ENCODE measurements at places on chromosomes 5 and 9.

DNA sequence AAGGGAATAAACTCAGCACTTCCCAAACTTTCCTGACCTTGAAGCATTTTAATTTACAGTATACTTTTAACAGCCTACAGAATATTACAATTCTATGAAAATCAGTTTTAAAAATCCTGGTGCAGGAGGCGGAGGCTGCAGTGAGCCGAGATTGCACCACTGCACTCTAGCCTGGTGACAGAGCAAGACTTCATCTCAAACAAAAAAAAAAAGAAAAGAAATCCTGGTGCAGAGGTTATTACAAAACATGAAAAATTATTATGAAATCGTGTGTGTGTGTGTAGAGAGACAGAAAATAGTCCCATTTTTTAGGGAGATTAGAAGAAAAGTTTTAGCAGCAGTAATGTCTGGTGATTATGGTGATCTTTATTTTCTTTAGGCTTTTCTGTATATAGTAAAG lies 26.9 kb downstream of the GOLPH3 start:
- no peak for DNase-seq

GRCh38 chr5:128630121-128630520 lies 92.1 kb upstream of the FBN2 start:
- DNase-seq, result no peak

GRCh38 chr5:123808461-123809380 lies 296.7 kb downstream of the CSNK1G3 start:
- DNase-seq, result no peak

- DNase-seq, result no peak
Measured at GRCh38 chr5:153159616-153160015, 330.9 kb upstream of the GRIA1 start.

GRCh38 chr9:36893184-36893583 lies 140.9 kb downstream of the PAX5 start:
- DNase-seq, result no peak

DNA sequence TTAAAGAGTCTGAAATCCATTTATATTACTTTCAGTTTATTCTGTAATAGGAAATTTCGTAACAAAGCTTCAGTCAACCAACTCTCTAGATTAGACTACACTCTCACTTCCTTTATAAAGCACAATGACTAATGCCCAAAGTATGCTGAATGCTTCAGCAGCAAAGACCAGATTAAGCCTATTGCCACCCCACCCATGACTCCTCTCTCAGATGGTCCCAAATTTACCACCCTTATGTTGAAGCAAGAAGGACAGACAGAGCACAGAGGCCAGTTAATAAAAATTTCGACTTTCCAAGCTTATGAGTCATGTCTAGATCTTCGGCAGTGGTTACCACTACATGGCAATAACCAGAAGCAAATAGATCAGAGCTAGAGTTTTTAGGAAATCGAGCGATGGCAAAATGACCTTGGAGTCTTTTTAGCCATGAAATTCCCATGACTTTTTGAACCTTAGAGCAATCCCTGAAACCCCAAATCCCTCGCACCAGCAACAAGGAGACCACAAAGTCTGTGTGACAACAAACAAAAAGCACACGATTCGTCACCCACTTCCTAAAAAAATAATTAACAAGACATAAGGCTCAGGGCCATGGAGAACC lies 287.8 kb upstream of the RASA1 start:
- no peak for DNase-seq

DNA sequence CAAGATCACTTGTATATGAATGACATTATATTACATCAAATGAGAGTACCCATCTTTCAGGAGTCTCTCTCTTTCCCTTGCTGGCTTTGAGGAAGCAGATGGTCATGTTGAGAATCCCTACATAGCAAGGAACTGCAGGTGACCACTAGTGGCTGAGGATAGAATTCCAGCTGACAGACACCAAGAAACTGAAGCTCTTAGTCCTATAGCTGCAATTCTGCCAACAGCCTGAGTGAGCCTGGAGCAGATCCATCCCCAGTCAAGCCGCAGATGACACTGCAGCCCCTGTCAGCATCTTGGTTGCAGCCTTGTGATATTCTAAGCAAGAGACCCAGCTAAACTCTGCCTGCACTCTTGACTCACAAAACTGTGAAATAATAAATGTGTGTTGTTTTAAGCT lies 531.5 kb downstream of the CSNK1G3 start:
- no peak for DNase-seq

- no peak for DNase-seq
Measured at GRCh38 chr5:72005671-72006070, 101.6 kb upstream of the MAP1B start.

- no peak for DNase-seq
Measured at GRCh38 chr5:73596705-73597328, 29.2 kb upstream of the ARHGEF28 start.

DNA sequence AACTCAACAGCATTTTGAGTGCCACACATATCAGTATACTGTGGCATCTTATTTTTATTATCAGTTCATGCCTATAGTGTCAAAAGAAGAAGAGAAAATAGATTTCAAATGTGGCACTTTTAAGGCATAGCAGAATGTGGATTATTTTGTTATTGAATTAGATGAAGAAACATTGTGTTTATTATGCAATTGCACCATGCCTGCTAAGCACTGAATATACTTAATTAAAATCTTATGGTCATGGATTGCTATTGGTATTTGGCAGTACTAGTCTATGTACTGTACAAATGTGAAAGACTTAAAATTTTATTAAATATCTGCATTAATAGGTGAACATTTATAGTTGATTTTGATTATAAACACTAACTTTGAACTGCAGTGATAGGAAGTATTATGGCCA lies 128.8 kb downstream of the FER start:
- no peak for DNase-seq

DNA sequence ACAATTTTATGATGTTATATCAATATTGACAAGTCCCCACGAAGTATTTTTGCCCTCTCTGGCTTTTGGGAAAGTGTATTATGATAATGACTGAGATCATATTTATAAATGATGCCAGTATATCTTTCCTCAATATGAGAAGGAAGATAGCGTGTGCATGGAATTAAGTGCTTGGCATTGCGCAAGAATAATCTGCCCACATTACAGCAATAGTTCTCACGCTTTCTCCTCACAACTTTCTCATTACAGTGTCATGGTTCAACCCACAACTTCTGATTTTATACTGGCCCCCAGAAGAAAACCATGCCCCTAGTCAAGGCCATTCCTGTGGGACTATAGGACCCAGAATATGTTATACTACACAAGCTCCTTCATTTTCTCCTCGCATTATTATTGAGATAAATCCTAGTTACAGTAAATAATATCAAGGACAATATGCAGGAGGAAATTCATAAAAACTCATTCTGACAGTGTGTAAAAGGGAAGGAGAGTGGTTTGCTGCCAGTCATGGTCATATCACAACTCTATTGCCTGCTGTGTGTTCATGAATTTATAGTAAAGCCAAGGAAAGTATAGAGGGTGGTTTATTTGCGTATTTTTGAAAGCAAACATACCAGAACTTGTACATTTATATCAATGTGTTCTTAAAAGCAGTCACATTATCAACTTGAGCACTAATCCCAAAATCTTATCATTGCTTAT lies 114.1 kb downstream of the PIK3R1 start:
- no peak for DNase-seq

DNA sequence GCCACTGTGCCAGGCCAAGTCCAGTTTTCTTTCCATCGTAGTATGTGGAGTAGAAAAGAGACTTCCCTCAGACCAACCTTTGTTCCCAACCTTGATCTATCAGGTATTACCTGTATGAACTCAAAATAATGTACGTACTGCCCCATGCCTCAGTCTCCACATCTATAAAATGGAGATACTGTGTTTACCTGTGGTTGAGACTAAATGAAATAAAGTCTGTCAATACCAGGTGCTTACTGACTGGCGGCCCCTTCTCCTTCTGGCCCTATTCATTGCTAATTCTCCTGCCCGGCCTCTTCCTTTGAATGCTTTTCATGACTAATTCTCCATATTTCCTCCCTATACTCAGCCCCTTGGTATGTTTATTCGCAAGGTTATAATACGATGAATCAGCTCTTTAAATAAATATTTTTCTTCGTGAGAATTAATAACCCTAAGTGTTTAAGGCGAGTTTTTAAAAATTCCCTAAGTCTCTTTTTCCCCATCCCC lies 89.6 kb upstream of the BASP1 start:
- no peak for DNase-seq

DNA sequence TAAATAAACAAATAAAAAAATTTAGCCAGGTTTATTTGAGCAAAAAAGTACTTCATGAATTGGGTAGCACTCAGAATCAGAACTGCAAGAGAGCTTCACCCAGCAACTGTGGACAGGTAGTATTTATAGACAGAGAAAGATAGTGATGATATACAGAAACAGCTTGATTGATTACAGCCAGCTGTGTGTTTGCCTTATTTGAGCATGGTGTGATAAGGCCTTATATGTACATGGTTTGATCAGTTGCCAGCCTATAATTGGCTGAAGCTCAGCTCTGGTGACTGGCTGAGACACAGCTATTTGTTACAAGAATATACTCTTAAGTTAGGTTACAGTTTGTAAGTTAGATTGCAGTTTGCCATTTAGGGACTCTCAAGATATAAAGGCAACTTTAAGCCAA lies 34.3 kb upstream of the ARL15 start:
- no peak for DNase-seq

DNA sequence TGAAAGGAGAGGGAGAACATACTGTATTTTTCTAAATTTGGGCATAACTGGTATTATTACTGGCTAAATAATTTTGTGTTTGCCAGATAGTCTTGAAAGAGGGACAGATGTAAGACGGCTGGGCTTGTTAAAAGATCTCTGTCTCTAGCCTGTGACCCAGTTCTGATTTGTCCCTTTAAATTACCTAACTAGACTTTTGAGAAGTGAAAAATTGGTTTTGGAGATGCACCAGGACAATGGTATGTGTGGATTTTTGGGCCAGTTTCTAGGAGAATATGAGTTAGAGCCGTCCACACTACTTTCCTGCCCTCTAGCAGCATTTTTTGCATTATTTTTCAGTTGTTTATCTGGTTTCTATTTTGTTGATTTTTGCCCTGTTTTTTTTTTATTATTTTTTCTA lies 33.5 kb downstream of the LNPEP start:
- DNase-seq, result no peak

DNA sequence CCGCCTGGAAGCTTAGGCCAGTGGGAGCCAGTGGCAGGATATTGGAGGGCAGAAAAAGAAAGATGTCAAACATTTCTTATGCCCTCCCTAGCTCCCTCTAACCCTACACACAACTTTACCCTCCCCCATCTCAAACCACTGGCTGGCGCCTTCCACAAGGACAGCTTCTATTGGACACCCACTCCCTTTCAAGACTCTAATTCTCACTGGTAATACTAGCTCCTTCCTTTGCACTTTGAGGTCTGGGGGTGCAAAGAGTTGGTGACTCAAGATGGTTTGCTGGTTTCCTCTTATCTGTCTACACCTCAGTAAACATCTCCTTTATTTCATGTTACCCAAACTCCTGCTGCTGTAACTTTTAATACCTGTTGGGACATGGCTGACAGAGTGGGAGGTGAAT lies 11.6 kb upstream of the ITGA1 start:
- DNase-seq, result no peak

GRCh38 chr9:127172066-127172707 lies 49.8 kb upstream of the ANGPTL2 start:
- DNase-seq, result no peak

DNA sequence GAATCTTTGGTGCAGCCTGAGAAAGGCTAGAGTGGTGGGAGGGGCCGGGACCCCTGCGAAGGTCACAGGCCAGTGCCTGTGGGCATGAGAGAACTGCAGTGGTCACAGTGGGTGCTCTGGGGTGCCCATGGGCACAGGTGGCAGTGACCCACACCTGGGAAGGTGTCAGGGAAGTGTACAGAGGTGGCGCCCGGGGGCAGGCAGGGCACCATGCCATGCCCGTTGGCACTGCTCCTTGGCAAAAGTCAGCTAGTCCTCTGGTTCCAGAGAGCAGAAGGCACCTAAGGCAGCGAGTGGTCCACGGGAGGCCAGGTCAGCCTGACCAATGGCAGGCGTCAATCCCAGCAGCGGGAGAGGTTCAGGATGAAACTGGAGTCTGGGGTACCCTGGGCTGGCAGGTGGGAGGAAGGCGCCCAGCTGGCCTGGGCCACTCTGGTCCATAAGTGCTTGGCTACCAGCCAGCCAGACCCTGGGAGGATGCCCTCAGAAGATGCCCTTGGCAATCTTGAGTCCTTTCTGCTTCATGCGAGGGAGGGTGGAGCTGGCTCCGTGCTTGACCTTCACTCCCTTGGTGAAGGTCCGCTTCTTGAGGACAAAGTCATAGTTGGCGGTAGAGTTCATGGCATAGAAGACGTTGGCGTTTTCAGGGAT lies 22.8 kb downstream of the RALGDS start:
- DNase-seq, result no peak

- no peak for DNase-seq
Measured at GRCh38 chr5:35004200-35004599, 43.5 kb downstream of the AGXT2 start.

- no peak for DNase-seq
Measured at GRCh38 chr5:143707806-143708205, 104.2 kb upstream of the HMHB1 start.

DNA sequence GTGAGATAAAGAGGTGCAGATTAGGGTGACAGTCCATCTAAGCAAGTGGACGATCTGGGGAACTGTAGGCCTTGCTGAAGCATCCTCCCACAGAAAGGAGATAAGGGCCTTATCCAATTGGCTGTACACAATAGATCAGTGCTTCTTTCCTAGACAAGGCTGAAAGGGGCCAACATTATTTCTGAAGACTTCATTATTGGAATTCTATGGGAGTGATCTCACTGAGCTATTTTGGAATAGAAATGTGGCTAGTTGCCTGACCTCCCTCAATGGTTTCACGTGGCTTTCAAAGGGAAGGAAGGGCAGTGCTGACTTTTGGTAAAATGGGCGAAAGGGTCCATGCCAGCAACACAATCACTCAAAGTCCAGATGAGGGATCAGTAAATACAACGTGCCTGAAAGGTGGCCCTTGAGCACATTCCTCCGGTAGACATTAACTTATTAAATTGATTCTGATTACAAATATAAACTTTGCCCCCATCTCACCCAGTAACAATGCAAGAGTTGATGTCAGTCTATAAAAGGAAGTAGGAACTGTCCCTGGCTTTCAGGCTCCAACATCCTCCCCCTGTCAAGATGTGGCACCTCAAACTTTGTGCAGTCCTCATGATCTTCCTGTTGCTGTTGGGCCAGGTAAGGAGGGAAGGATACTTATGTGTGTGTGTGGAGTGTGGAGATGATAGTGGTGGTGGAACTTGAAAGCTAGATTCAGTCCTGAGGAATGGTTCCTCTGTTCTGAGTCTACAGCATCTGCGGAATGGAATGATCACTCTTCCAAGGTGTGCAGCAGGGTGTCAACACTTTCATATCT lies at the start of gene LEAP2:
Gene LEAP2 (plus strand): TSS at position 550 of the 811 bp plus-strand sequence. CDS start 27 bp downstream, at position 577.
- no peak for DNase-seq

GRCh38 chr9:115035841-115036612 lies 81.9 kb downstream of the TNC start:
- no peak for DNase-seq

- no peak for DNase-seq
Measured at GRCh38 chr9:16482764-16483163, 387.7 kb downstream of the BNC2 start.

GRCh38 chr5:176732736-176733405 lies 77.5 kb upstream of the UNC5A start:
- DNase-seq, result no peak

GRCh38 chr5:3356016-3356415 lies 239.6 kb upstream of the IRX1 start:
- DNase-seq, result no peak

GRCh38 chr5:16681876-16682275 lies 65.1 kb upstream of the RETREG1 start:
- DNase-seq, result no peak

- no peak for DNase-seq
Measured at GRCh38 chr5:93246090-93246855, 334.7 kb downstream of the NR2F1-AS1 start.
